ENCODE measurements at places on chromosomes 4 and X.
A peak's percentile ranks its signal among the peaks of the same experiment; 100 is the strongest.

DNA sequence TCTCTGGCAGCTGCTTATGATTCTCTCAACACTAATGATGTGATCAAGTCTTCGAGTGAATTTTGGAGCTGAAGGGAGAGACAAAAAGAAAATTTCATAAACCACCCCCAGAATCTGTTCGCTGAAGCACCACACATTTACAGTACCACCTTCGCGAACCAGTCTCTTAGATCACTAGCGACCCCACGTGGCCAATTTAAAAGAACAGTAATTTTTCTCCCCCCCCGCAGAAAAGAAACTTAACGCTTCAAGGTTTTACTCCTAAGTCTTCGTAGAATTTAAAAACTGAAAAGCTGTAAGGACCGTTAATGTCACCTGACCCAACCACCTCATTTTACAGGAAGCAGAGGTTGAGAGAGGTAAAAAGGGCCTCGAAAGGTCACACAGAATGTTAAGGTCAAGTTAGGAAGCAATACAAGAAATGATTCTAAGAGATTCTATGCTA lies 187.5 kb downstream of the QDPR start:
- DNase-seq: peak; percentile 64

- no peak for DNase-seq
Observed at GRCh38 chrX:98405376-98405775, 1521.7 kb downstream of the RPA4 start.

GRCh38 chr4:921830-922331 lies 10.2 kb downstream of the GAK start:
- DNase-seq: no peak

DNA sequence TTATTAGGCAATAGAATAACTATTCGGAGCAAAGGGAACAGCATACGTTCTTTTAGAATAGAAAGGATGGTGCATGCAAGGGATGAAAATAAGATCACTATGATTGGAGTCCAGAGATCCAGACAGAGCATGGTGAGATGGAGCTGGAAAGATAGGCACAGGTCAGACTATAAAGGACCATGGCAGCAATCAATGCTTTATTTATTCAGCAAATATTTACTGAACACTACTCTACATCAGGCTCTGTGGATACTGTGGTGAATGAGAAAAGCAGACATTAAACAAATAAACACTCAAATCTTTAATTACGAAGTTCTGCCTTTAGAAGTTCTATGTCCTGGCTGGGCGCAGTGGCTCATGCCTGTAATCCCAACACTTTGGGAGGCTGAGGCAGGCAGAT lies 44.7 kb upstream of the ACSL4 start:
- DNase-seq: no peak

DNA sequence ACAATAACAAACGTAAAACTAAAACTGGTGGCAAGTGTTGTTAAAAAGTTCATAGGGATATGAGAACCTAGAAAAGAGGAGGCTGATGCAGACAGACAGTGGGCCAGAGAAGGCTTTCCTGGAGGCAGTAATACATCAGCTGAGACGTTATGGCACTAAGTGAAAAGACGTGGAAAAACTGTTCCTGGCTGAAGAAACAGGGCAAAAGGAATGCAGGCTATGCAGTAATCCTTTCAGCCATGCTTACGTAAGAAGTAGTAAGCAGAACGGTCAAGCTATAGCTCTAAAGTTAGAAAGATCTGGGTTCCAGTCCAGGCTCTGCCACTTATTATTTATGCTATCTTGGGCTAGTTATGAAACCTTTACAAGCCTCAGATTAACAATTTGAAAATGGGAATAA lies 6.4 kb downstream of the LAMTOR3 start:
- peak; percentile 42 for DNase-seq

DNA sequence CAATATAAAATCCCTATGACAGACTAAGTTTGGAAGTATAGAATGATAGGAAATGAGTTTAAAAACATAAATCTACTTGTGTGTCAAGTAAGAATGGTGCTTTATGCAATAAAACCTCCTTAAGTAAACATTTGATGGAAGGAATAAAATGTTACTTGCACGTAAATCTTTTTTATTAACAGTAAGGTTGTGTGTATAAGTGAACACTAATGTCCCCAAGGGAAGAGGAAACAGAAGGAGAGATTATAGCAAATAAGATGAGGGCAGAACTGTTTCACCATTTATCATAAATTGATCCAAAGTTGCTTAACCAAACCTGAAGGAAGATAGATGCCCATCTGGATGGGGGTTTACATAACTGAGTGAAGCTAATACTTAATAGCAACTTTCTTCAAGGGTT lies 86.8 kb downstream of the FRMPD4 start:
- DNase-seq: peak; percentile 2

DNA sequence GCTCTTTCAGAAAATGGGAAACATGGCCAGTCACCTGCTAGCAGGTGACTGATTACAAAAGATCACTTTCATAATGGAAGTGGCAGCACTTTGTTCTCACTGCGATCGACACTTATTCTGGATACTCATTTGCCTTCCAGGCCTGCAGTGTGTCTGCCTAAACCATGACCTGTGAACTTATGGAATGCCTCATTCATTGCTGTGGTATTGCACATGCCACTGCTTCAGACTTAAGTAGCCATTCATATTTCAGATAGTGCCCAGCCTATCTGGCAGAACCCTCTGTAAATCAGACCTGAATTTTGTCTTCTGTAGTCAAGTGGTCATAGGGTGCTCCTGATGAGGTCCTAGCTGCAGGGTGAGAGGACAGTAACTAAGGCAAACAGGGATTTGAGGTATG lies 23.3 kb upstream of the MGST2 start:
- DNase-seq: peak; percentile 58

DNA sequence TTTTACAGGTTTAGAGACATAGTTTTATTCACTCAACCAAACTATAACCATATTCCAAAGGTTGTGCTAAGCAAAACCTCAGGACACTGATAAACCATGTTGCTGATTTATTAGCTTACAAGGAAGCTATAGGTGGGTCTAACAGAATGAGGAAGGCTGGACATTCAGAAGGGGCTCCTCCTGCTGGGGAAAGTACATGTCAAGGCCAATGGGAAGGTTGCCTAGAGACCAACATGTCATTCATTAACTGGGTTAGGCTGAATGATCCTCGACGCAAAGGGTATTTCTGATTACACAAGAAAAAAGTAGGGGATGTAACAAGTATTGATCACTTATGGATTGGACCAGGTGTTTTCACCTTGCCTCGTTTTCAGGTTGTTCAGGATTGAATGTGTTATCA lies 30.3 kb downstream of the SLC10A6 start:
- DNase-seq: no peak

DNA sequence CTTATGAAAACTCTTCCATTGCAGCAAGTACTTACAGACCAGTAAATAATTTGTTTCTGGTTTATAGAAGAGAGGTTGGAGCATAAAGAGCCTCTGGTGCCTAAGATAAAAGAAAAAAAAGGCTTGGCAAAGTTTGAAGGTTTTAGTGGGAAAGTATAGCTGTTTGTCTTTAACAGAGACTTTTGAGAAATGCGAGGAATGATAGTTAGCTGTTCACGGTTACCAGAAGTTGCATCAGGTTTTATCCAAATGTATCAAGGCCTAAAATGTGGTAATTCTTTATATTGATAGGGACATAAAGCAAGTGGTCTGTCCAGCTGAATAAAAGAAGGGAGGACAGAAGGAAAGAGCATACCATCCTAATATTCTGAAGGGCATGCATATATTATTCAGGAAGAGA lies 29.3 kb downstream of the RAP1GDS1 start:
- peak; percentile 8 for DNase-seq

DNA sequence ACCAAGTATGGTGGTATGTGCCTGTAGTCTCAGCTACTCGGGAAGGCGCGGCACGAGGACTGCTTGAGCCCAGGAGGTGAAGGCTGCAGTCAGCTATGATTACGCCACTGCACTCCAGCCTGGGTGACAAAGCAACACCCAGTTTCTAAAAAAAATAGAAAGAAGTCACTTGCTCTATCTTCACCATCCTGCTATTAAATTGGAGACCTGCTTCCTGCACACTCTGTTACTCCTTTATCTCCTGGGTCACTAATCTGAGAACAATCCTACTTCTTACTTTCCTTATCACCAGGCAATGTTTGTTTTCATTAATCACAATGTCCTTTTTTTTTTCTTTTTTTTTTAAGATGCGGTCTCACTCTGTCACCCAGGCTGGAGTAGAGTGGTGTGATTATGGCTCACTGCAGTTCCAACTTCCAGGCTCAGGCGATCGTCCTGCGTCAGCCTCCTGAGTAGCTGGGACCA lies 16.2 kb downstream of the PRKX start:
- DNase-seq: no peak

DNA sequence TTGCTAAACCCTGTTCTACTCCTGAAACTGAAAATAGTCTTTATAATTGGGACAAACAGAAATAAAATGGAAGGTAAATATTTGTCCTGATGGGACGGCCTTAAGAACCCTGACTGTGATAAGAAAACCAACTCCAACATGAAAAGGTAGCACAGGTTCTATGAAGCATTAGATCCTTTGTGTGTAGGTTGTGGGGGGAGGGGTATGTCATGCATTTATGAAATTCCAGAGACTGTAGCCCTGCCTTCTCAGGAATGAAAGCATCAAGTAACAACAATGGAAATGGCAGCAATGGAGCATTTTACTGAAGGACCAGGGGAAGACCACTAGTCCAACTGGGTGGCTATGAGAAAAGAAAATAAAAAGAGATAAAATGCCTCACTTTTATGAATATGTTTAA lies 23.9 kb downstream of the CXXC4 start:
- DNase-seq: no peak

DNA sequence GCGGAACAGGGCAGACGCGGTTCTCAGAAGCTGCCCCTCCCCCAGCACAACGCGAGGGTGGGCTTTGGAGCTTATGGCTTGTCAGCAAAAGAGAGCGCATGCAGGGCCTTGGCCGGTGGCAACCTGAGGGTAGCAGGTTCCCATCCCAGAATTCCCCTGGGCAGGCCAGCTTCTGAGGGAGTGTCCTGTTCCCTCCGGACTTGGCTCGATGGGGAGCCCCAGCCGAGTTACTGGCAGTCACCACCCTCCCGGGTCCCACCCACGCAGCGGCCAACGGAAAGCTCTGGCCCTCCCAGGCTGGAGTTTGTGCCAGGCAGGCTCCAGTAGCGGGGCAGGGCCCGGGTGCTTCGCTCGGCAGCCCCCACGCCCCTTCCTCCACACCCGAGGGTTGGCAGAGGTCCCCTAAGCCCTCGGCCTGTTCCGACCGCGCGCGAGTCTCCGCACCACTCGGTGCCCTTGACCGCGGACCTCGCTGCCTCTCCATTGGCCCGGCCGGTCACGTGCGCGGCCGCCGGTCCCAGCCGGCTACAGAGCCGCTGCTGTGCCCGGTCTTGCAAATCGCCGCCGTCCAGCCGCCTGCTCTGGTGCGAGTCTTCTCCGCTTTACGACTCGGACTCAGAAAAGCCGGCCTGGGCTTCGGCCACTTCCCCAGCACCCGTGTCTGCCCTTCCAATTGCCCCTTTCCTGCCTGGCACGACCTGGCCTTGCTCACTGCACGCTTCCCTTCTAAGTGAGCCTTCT lies 20.9 kb upstream of the MTM1 start:
- DNase-seq: peak; percentile 43

- DNase-seq: no peak
Observed at GRCh38 chrX:134073341-134073740, 87.9 kb upstream of the GPC3 start.

GRCh38 chrX:4091046-4091760 lies 377.8 kb upstream of the PRKX start:
- no peak for DNase-seq

GRCh38 chrX:69562904-69563578 lies 52.9 kb upstream of the EDA start:
- DNase-seq: no peak

- DNase-seq: no peak
Observed at GRCh38 chr4:7419961-7420660, 14.6 kb downstream of the PSAPL1 start.

DNA sequence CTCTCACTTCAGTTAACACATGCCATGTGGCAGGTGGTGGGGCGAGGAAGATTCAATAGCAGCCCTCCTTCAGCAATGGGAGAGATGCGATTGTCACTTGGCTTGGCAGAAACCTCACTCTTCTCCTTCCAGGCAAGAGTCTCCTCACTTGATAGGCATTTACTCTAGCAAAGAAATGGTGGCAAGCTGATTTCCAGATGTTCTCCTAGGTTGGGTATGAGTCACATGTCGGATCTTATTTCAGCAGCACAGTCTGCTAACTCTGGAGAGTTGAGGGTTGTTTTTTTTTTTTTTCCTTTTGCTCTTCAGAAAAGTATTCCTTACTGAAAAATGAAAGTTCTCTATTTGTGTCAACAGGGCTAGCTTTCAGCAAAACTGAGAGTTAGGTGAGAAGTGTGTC lies 119.5 kb upstream of the CHRDL1 start:
- peak; percentile 93 for DNase-seq

DNA sequence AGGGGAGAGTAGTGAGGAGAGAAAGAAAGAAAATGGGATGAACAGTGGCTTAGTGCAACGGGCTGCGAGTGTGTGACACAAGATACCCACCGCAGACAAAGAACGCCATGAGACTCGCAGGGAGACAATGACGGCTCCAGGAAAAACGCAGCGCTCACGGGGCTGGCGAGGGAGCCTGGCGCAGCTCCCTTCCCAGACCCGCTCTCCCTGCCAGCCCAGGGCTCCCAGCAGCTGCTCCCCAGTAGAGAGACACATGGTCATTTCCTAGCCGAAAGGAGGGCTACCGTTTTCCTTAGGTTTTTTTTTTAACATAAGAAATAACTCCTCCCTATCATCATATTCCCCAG lies 149.5 kb downstream of the MAML3 start:
- peak; percentile 56 for DNase-seq

- DNase-seq: no peak
Observed at GRCh38 chr4:171588051-171588545, 225.1 kb upstream of the GALNTL6 start.

DNA sequence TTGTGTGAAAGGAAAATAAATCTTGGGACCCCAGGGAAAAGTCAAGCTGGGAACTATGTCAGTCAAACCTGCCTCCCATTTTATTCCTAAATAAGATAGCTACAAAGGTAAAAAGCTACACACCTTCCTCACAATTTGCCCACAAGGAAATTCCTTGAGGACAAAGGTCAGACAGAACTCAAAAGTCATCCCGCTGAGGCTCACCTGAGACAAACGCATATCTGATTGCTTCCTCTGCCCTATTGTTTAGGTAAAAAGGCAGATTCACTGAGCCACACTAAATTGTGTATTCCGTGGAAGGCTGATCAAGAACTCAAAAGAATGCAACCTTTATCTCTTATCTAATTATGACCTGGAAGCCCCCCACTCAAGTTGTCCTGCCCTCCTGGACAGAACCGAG lies 58.7 kb upstream of the MAML3 start:
- DNase-seq: no peak

- DNase-seq: no peak
Observed at GRCh38 chrX:373641-374471, 12.9 kb downstream of the PPP2R3B start.

DNA sequence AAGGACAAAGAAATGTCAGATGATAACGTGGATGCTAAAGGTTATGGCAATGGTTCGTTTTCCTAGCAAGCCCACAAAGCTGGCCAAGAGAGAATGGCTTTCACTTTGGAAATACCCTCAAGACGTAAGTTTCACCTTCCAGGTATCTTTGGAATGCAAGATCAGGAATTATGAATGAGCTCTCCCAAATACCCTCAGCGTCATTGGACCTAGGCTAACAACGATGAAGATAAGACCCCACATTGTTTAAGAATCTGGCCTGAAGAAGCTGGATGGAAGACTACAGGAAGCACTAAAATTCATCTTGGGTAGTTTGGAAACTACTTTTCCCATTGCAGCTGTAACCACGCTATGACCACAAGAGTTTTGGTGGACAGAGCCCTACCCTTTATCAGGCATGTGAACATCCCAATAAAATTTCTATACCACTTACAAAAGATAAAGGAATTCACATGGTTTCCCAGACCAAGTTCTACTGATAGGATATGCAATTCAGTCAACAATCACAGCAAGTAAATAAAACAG lies 111.9 kb downstream of the KDR start:
- no peak for DNase-seq

GRCh38 chr4:102637391-102637790 lies 123.4 kb downstream of the MANBA start:
- DNase-seq: no peak

All from fibroblast of mammary gland (primary cell).